Stimulated activated CD4-positive, alpha-beta T cell treated with anti-CD3 and anti-CD28 coated beads, Interleukin-4, amount 100 ng/mL, for 48 hours (primary cell): ENCODE measurements at places on chromosomes 1 and 21.

DNA sequence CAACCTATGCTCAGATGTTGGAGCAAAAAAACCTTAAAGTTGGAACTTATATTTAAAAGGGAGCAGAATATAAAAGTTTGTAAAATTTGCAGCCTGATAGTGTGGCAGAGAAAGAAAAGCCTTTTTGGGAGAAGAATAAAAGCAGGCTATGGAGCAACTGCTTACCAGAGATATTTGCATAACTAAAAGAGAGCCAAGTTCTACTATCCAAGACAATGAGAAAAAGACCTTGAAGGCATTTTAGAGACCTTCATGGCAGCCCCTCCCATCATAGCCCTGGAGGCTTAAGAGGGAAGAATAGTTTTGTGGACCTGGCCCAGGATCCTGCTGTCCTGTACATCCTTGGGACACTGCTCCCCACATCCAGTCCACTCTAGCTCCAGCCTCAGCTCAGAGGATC is 312.5 kb upstream of the ZRANB2 start:
- no peak for DNase-seq

- DNase-seq = no peak
Measured at GRCh38 chr21:46483300-46484295, 24.9 kb downstream of the DIP2A start.

- DNase-seq = no peak
Measured at GRCh38 chr1:19507516-19507915, 22.2 kb upstream of the CAPZB start.

- DNase-seq = no peak
Measured at GRCh38 chr1:36528361-36529349, 45.9 kb upstream of the CSF3R start.

GRCh38 chr1:54219688-54220003 is 19.7 kb downstream of the MRPL37 start:
- no peak for DNase-seq

DNA sequence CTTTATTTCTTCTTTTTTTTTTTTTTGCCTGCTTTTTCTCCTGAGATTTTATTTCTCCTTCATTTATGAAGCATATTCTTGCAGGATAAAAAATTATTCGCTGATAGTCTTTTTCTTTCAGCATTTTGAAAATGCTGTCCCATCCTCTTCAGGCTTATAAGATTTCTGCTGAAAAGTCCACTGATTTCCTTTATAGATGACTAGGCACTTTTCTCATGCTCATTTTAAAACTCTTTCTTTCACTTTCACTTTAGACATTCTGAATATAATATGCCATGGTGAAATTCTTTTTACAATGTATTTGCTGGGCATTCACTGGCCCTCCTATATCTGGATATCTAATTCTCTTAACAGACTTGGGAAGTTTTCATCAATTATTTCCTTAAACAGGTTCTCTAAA is 25.5 kb upstream of the GTF2B start:
- DNase-seq = no peak

- no peak for DNase-seq
Measured at GRCh38 chr1:14011132-14011531, 311.1 kb downstream of the PRDM2 start.

DNA sequence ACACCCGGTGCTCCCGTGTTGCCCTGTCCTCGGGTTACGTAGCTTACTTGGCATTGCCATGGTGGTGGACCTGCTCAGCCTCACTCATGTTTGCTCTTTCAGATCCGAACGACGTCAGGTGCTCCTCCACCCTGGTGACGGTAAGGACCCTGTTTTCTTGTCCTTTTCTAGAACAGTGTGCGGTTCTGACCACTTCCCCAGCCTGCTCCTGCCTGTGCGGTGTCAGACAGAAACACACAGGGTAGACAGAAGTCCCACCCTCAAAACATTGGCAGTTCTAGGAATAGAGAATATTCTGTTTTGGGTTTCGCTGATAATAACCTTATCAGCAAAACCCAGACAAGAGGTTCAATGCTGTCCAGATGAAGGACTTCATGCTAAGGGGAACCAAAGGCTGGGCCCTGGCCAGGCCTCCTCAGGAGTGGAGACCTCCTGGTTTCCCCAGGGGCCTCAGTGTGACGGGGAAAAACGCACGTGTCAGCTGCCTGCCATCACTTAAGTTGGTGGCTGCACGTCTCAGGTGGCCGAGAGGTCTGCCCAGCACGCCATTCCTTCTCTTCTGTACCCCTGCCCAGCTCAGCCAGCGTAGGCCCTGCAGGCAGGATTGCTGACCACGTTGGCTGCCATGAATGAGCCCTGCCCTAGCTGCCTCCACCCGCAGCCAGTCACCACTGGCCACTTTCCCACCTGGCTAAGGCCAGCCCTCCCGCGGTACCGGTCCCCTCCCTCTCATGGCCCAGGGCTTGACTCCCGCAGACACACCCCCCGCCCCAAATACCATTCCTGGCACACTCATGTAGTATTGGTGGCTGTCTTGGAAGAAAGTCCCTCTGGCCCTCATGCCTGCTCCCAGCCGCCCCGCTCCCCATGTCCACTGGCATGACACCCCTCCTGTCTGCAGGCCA is 33.6 kb downstream of the SLC37A1 start:
- no peak for DNase-seq

DNA sequence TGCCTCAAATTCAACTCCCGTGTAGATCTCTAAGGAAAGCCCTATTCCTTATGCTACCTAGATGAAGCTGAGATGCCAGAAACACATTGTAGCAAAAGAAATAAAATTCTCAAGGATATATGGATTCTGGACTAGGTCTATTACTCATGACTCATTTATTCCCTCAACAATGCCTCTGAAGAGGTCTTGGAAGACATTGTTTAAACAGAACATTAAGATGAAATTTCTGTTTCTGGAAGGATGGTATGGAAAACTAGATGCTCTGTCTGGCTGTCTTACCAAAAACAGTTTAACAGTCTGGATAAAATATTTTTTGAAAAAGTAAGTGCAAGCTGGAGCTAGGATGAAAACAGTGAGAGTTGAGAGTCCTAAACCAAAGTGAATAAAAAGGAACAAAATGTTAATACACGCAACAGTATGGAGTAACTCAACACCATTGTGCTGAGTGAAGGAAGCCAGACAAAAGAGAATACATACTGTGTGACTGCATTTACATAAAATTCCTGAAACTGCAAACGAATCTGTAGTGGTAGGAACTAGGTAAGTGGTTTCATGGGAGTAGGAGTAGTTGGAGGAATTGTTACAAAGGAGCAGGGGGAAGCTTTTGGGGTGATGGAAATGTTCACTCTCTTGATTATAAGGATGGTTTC is 59.3 kb upstream of the GNG12 start:
- no peak for DNase-seq

GRCh38 chr1:243837907-243838535 is 12.0 kb downstream of the AKT3 start:
- no peak for DNase-seq

DNA sequence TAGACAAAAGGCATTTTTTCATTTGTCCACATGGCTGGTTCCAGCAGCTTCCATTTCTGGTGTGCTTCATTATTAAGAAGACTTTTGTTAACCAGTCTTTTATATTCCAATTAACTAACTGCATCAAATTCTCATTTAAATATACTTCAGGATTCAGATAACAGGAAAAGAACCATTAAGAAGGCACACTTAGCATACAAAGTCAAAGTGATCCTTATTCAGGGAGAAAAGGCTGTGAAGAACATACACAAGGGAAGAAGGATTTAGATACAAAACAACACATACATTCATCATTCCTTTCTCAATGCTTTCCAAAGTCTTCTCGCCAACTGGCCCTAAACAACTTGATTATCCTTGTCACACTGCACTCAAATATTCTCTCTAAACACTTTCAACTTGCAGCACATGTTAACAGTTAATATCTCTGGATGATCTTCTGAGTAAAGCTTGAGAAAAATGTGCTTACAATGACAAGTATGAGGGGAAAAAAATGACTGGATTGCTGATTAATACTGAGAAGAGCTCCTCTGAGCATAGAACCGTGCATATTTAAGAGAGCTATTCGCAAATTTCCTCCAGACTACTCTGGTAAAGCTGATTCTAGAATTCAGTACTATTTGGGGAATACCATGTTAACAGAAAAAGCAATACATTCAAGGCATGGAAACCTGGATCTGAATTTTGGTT is 225.2 kb upstream of the TNR start:
- no peak for DNase-seq

DNA sequence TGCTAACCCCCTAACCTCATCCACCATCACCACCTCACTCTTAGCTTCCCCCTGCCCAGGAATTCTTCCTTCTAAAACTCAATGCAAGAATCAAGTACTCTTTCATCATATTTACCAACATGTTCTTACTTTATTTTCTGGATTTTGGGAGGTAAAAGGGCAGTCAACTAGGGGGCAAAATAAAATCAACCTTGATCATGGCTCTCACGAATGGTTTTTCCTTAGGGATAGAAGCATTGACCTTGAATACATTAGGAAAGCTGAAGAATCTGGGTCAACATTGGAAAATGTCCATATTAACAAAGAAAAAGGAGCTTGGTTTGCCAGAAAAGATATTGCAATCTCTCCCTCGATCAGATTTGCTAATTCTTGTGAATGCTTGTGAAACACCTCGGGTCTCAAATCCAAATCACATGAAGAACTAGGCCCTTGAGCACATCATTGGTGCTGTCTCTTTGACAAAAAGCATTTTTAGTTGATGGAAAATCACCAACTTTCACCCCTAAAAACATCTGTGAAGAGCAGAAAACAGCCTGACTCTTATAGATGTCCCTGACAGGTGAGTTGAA is 58.9 kb downstream of the ZC3H11B start:
- DNase-seq = no peak

DNA sequence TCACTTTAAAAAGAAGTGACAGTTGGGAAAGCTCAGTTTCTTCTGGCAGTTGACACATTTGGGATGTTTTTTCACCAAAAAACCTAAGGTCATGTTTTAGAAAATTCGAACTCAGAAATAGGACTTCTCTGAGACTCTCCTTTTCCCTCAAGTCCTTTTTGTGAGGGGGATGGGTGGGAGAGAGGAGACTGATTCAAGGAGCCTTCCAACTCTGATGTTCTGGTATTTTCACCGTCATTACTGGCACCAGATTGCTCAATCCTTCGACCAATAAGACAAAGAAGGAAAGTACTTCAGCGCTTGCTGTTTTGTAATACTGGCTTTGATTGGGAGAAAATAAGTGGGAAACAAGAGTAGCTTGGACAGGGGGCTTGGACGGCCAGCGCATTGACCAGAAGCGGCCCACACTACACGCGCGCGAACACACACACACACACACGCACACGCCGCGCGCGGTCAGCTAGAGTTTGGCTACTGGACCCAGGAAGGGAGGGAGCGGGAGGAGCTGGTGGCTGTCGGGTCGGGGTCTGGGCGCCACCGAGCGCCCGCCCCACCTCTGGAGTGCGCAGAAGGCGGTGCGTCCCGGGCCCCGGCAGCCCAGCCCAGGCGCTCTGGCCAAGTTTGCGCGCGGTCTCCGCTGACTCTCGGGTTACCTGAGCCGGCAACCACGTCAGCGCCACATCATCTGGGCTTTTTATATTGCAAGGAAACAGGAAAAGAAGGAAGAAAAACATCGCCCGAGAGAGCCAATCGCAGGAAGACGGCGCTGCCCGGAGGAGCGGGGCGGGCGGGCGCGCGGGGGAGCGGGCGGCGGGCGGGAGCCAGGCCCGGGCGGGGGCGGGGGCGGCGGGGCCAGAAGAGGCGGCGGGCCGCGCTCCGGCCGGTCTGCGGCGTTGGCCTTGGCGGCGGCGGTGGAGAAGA is at the start of gene KCNK1:
Gene KCNK1, plus strand, starts transcription at position 855 of the 921 bp plus-strand sequence. Its CDS starts 66 bp downstream, at position 921.
- DNase-seq = no peak

DNA sequence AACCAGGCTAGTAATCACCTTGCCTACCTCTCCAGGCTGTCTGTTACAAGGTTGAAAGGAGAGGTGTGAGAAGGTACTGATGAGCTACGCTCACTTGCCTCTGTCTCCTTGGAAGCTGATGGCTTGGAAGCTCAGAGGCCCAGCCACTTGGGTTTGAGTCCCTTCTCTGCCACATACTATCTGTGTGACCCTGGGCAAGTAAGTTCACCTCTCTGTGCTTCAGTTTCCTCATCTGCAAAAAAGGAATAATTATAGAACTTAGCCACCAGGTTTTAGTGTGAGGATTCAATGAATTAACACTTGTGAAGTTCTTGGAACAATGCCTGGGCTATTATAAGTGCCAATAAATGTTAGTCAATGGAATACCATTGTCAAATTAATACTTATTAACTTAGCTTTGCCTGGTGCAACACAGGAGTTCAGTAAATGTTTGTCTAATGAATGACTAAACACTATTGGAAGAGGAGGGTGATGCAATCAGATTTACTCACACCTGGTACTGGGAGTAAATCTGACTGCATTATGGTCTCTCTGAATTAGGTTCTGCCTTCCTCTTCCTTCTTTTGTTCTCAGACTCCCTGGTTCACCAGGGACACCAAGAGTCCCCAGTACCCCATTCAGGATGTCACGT is 55.5 kb downstream of the TRABD2B start:
- DNase-seq = no peak

DNA sequence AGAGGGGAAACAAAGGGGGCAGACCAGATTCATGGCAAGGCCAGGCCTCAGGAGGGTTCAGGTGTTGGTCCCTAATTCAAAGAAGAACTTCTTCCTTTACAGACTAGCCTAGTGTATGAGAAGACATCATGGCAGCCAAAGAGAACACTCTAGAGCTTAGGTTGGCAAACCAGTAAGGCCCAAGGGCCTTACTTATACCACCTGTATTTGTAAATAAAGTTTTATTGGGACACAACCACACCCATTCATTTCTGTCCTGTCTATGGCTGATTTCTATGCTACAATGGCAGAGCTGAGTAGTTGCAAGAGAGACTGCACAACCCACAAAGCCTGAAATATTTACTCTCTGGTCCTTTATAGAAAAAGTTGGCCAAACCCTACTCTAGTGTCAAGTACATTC is 42.3 kb downstream of the SSBP3 start:
- no peak for DNase-seq

DNA sequence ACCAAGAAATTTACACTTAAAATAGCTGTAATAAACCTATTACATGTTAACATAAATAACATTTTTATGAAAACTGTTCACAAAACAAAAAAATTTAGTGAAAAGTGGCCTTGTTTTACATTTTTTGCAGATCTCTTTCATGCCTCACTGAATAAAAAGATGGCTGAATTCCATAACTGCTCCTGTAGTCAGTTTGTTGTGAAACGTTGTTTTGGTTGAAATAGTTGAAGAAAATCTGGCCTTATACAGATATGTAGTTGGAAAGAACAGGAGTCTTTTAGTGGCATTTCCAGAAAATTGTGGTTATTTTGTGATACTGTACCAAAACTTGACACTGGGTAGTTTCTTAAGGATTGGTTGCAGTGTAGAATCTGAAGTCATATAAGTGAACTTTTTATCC is 18.1 kb downstream of the ITSN1 start:
- no peak for DNase-seq

GRCh38 chr1:15820478-15820877 is 13.0 kb upstream of the UQCRHL start:
- no peak for DNase-seq

DNA sequence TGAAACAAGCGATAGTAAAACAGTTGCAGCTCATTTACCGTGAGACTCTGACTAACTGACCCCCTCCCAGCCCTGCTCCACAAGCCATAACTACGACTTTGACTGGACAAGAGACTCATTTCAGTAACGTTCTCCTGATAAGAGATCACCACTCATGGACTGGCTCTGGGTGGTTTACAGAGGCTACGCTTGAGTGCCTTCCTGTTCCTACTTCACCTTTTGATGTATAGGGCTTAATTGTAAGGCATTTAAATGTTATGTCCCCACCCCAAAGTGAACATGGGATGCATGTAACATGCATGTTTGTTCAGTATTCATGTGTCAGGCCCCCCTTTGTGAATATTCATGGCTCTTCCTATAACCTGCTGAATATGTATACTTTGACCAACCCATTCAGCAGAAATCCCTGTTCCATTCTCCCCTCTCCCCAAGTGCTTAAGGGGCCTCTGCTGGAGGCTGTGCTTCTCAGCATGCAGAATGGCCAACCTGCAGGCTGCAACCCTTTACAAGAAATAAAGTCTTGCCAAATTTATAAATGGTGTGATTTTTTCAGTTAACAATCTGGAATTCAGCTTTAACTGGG is 50.7 kb upstream of the SPOCD1 start:
- DNase-seq = no peak
